ENCODE measurements at places on chromosomes 2 and 18. TPM values are rescaled to one million over a fixed set of nuclear protein-coding genes. Genes with fewer than 3 reads are reported as not detected.

SLC8A1 gene
- 8.3 TPM for total RNA-seq

GALR1 gene
- not detected for total RNA-seq

DNA sequence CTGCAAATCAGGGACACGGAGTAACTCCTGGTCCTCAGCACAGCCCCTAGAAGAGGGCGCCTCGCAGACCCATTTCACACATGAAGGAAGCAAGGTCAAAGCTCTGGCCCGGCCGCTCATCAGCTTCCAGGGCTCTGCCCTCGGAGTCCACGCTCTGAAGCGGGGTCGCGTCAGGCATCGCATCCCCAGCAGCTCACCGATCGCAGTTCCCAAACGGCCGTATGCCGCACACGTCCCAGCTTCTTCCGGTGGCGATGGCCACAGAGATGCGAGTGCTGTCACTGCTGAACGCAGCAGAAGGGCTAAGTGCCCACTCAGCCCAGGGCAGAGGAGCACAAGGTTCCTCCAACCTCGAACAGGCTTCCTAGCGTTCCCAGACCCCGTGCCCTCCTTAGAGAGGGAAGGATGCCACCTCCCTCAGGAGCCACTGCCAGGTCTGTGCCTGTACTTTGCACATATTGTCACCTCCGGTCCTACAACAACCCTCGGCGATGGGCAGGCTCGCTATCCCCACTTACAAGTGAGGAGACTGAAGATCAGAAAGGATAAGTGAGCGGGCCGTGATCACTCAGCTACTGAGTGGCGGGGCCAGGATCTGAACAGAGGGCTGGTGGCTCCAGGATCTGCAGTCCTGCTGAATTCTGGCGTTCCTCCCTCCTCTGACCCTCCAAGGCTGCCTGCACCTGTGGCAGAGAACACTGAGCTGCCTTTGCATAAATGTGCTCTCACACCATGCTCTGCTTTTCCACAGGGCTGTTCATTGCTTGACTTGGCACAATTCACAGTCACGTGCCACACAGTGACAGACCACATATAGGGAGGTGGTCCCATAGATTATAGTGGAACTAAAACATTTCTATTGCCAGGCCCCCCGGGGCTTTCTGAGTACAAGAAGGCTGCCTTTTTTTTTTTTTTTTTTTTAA, 71.4 kb downstream of the COPS8 start:
- DNase-seq, result no peak

DNA sequence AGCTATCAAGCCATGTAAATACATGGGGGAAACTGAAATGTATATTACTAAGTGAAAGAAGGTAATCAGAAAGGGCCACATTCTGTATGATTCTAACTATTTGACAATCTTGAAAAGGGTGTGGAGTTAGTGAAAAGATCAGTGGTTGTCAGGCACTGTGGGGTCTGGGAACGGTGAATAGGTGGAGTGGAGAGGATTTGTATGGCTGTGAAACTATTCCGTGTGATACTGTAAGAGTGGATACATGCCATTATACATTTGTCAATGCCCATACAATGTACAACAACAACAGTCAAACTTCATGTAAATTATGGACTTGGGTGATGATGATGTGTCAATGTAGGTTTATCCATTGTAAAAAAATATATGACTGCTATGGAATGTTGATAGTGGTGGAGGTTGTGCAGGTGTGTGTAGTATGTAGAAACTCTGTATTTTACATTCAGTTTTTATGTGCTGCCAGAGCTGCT, 1116.2 kb downstream of the SUCLG1 start:
- DNase-seq, result no peak

- no peak for DNase-seq
These were observed 52.8 kb downstream of the LDLRAD4 start for GRCh38 chr18:13271302-13271911.

DNA sequence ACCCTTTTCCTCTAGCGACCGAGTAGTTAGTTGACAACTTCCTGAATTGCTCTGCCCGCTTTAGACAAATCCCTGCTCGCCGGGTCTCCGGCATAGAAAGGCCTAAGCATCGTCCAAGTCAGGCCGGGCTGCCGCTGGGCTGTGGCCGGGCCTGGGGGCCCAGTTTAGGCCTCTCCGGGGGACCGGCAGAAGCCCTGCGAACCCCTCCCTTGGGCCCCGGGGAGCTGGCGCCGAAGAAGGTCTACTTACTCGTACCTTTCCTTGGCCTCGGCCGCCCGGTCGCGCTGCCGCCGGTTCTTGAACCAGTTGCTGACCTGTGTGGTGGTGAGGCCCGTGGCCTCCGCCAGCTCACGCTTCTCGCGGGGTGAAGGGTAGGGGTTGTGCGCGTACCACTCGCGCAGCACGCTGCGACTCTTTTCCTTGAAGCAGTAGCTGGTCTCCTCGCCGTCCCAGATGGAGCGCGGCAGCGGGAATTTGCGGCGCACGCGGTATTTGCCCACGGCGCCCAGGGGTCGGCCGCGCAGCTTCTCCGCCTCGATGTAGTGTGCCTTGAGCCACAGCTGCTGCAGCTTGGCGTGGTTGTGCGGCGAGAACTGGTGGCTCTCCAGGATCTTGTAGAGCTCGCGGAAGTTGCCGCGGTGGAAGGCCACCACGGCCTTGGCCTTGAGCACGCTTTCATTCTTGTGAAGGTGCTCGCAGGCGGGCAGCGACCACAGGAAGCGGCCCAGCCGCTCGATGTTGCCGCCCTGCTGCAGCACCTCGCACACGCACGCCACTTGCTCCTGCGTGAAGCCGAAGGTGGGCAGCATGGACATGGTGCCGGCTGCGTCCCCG, 739 bp downstream of the SIX2 start:
- DNase-seq, result peak; percentile 65

- no peak for DNase-seq
These were observed 941 bp downstream of the SKOR2 start for GRCh38 chr18:47250391-47251046.

DNA sequence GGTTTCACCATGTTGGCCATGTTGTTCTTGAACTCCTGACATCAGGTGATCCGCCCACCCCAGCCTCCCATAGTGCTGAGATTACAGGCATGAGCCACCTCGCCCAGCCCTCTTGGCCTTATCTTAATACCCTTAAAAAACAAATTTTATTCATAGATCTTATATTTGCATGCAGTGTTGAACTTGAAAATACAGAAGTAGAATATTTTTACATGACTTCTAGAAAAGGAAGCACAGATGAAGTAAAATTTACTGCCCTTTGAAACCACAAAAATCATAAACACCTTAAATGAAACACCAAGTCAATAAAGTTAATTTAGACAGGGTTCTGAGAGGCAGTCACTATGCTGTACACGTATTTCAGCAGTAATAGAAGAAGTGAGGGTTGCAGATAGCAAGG, 145.7 kb downstream of the CERS6 start:
- DNase-seq, result no peak

- DNase-seq, result no peak
These were observed 343.8 kb upstream of the EPHA4 start for GRCh38 chr2:221915926-221916325.

All from myocyte (in vitro differentiated cells).